ENCODE measurements at places on chromosomes 5 and 9.

GRCh38 chr5:125180231-125180829 is 433.9 kb upstream of the ZNF608 start:
- H3K4me3 ChIP-seq, result no peak overlapping the region
- no peak for DNase-seq
- no peaks in the 10 kb centered on the region for H3K4me1 ChIP-seq
- no peaks in the 10 kb centered on the region for H3K27me3 ChIP-seq
- H3K36me3 ChIP-seq, result no peaks in the 10 kb centered on the region

GRCh38 chr9:86452201-86452828 is 98.1 kb upstream of the TUT7 start:
- peaks cover 4% of the 10 kb centered on the region for H3K27me3 ChIP-seq
- no peak overlapping the region for H3K4me3 ChIP-seq
- no peak overlapping the region for H3K27ac ChIP-seq
- DNase-seq, result peak; percentile 6
- no peaks in the 10 kb centered on the region for H3K36me3 ChIP-seq

GRCh38 chr9:82808478-82808877 is 254.5 kb downstream of the RASEF start:
- no peak for DNase-seq
- no peak overlapping the region for H3K4me3 ChIP-seq
- no peaks in the 10 kb centered on the region for H3K27me3 ChIP-seq
- H3K27ac ChIP-seq, result no peak overlapping the region
- no peaks in the 10 kb centered on the region for H3K4me1 ChIP-seq

DNA sequence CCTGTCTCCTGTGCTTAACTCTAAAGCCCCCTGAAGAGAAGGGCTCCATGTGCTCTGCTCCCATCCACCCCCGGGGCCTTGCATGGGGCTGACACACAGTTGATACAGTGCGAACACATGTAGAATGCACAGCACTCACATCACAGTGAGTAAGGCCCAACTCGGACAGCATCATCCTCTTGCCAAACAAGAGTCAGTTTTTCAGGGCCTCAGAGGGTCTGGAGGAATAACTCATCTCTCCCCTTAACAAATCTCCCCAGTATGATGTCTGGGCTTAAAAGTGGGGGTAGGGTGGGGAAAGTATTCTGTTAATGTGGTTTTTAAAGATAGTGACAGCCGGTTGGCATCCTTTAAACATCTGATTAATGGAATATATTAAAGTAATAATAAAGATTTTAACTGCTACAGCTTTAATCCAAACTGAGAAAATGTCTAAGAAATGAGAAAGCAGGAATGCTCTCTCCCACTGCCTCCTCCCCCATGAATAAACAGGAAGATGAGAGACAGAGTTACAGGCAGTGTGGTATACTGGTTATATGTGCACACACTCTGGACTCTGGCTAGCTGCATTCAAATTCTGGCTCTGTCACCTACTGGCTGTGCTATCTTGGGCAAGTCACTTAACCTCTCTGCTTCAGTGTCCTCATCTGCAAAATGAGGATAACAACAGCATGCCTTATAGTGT is 22.5 kb downstream of the APBA1 start:
- H3K36me3 ChIP-seq, result no peaks in the 10 kb centered on the region
- no peaks in the 10 kb centered on the region for H3K27me3 ChIP-seq

- H3K27me3 ChIP-seq, result no peaks in the 10 kb centered on the region
- no peaks in the 10 kb centered on the region for H3K36me3 ChIP-seq
- DNase-seq, result peak; percentile 46
- H3K4me1 ChIP-seq, result peaks cover 21% of the 10 kb centered on the region
- no peak overlapping the region for H3K4me3 ChIP-seq
Measured at GRCh38 chr9:114606068-114606467, 5.0 kb upstream of the TMEM268 start.

Measured in HepG2 (cell line).